ENCODE measurements at places on chromosomes 5 and 9. TPM values are rescaled to one million over a fixed set of nuclear protein-coding genes. Genes with fewer than 3 reads are reported as not detected.

FOXD4L3 gene
- polyA plus RNA-seq: not detected

NRG2 gene
- 0.05 TPM for polyA plus RNA-seq

GLRA1 gene
- polyA plus RNA-seq: not detected

SLC25A2 gene
- polyA plus RNA-seq: not detected

ZFP2 gene
- 0.74 TPM for polyA plus RNA-seq

MYO10 gene
- 47.0 TPM for polyA plus RNA-seq

OTP gene
- not detected for polyA plus RNA-seq

IL7R gene
- 13.9 TPM for polyA plus RNA-seq

SPAAR gene
- 0.39 TPM for polyA plus RNA-seq

PTGDS gene
- polyA plus RNA-seq: 0.25 TPM

SMC2 gene
- polyA plus RNA-seq: 27.9 TPM

PCDHB12 gene
- 0.53 TPM for polyA plus RNA-seq

CMBL gene
- 14.6 TPM for polyA plus RNA-seq

HSD17B3 gene
- not detected for polyA plus RNA-seq

SAXO1 gene
- polyA plus RNA-seq: 0.65 TPM

LMAN2 gene
- polyA plus RNA-seq: 313 TPM

RUSC2 gene
- polyA plus RNA-seq: 34.0 TPM

GRCh38 chr5:150253416-150254208, 36.0 kb downstream of the CAMK2A start:
- H3K4me3 ChIP-seq: no peak overlapping the region
- no peaks in the 10 kb centered on the region for H3K36me3 ChIP-seq
- H3K4me1 ChIP-seq: no peaks in the 10 kb centered on the region
- H3K27me3 ChIP-seq: no peaks in the 10 kb centered on the region
- no peak overlapping the region for H3K27ac ChIP-seq

DNA sequence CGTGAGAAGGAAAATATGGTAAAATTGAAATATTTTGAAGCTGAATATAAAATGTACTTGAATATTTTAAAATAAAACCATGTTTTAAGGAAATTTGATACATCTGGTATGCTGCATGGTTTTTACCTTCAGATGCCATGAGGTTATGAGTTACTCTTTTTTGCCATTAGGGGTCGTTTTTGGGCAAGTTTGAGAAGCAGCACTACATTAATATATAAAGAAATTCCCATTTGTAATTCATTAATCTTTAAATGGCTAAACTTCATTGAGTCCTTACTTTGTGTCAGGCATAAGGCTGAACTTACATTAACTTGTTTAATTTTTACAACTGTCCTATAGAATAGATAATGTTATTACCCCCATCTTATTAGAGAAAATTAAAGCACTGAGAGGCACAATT, 152.3 kb downstream of the KDM4C start:
- DNase-seq: peak; percentile 51
- no peaks in the 10 kb centered on the region for H3K36me3 ChIP-seq
- no peaks in the 10 kb centered on the region for H3K27me3 ChIP-seq
- H3K4me1 ChIP-seq: peaks cover 9% of the 10 kb centered on the region

- peak overlapping the region; percentile 32 for H3K27ac ChIP-seq
- H3K4me1 ChIP-seq: peaks cover 29% of the 10 kb centered on the region
- no peaks in the 10 kb centered on the region for H3K27me3 ChIP-seq
- no peaks in the 10 kb centered on the region for H3K36me3 ChIP-seq
- H3K4me3 ChIP-seq: peak overlapping the region; percentile 19
- DNase-seq: no peak
Measured at GRCh38 chr9:134552349-134552990, 89.1 kb upstream of the COL5A1 start.

- no peaks in the 10 kb centered on the region for H3K4me1 ChIP-seq
- no peak overlapping the region for H3K27ac ChIP-seq
- DNase-seq: no peak
Measured at GRCh38 chr5:143118222-143118621, 285.3 kb downstream of the NR3C1 start.

DNA sequence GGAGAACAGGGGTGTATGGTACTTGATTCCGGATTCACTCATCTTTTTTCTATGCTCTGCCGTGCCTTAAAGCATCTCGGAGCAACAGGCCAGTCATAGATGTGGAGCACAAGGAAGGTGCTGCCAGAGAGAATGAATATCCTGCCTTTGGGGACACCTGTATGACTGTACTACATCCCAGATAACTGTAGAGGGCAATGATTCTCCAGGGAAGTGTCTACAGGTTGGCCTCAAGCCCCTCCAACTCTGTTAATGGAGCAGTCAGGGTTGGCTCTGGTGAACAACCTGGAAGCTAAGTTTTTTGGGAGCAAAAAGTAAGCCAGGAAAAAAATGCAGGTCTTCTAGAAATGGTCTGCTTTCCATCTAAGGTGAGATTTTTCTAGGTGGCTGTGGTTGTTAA, 71.0 kb downstream of the NREP start:
- DNase-seq: no peak
- H3K4me3 ChIP-seq: no peak overlapping the region
- H3K27ac ChIP-seq: no peak overlapping the region
- H3K4me1 ChIP-seq: peaks cover 15% of the 10 kb centered on the region

- H3K27me3 ChIP-seq: no peaks in the 10 kb centered on the region
- no peaks in the 10 kb centered on the region for H3K36me3 ChIP-seq
- H3K4me1 ChIP-seq: peaks cover 21% of the 10 kb centered on the region
- no peak overlapping the region for H3K4me3 ChIP-seq
Measured at GRCh38 chr5:142846406-142846805, 76.2 kb downstream of the ARHGAP26 start.

DNA sequence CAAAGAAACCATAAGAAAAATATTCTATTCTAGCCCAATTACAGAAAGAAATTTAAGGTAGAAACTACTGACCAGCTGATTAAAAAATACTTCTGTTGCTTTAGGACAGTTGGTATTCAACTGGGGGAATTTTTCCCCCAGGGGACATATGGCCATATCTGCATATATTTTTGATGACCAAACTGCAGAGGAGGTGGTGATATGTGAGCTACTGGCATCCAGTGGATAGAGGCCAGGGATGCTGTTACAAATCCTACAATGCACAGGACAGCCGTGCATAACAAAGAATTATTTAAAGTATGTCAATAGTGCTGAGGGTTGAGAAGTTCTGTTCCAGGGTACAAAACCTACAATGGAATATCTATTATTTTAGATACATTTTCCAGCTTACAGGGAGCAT, 24.0 kb downstream of the ZFR start:
- H3K4me3 ChIP-seq: peak overlapping the region; percentile 40
- no peaks in the 10 kb centered on the region for H3K27me3 ChIP-seq
- peaks cover 29% of the 10 kb centered on the region for H3K36me3 ChIP-seq
- H3K27ac ChIP-seq: peak overlapping the region; percentile 30
- peaks cover 27% of the 10 kb centered on the region for H3K4me1 ChIP-seq

GRCh38 chr5:166909926-166910325, 1381.5 kb upstream of the WWC1 start:
- H3K36me3 ChIP-seq: no peaks in the 10 kb centered on the region
- no peak for DNase-seq
- H3K27me3 ChIP-seq: no peaks in the 10 kb centered on the region
- H3K4me1 ChIP-seq: no peaks in the 10 kb centered on the region
- no peak overlapping the region for H3K4me3 ChIP-seq
- H3K27ac ChIP-seq: no peak overlapping the region

- H3K4me3 ChIP-seq: peak overlapping the region; percentile 15
- H3K27me3 ChIP-seq: no peaks in the 10 kb centered on the region
- peak; percentile 53 for DNase-seq
- H3K4me1 ChIP-seq: peaks cover 55% of the 10 kb centered on the region
- H3K36me3 ChIP-seq: no peaks in the 10 kb centered on the region
- H3K27ac ChIP-seq: peak overlapping the region; percentile 91
Measured at GRCh38 chr5:65862384-65862783, 64.0 kb upstream of the ERBIN start.

- H3K4me3 ChIP-seq: no peak overlapping the region
- no peaks in the 10 kb centered on the region for H3K27me3 ChIP-seq
- DNase-seq: no peak
- H3K4me1 ChIP-seq: no peaks in the 10 kb centered on the region
- no peaks in the 10 kb centered on the region for H3K36me3 ChIP-seq
Measured at GRCh38 chr5:161406880-161407279, 139.6 kb downstream of the GABRB2 start.

DNA sequence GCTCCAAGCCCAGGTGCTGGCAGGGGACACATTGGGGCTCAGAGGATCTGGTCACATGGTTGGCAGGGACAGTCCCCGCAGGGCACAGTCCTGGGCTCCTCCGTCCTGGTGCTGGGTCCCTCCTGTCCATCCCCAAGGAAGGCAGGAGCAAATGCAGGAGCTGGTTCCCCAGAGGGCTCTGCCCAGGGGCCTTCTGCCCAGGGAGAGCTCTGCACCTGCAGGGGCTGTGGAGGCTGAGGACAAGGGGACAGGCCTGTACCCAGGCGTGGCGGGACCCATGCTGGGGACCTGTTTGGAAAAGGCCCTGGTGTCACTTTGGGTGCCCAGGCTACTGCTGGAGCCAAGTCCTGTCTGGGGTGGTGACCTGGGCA, 7.2 kb downstream of the SPATA31E1 start:
- no peak overlapping the region for H3K4me3 ChIP-seq
- H3K27me3 ChIP-seq: no peaks in the 10 kb centered on the region
- no peak overlapping the region for H3K27ac ChIP-seq
- no peak for DNase-seq

DNA sequence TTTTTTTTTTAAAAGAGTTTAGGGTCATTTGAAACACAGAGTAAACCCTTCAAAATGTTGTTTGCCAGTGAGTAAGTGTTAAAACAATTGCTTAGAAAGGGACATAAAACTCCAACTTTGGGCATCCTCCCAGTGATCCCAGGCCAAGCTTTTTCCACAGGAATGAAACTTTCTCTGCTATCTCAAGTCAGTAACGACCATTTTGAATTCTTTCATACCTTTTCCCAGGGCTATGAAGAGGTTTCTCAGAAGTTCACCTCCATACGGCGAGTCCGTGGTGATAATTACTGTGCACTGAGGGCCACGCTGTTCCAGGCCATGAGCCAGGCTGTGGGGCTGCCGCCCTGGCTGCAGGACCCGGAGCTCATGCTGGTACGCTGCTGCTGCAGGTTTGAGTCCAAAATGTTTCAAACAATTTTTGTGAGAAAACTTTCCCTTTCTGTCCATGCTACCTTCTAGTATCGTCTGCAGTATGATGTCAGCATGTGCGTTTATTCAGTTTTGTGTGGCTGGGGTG, 16.8 kb downstream of the OTULIN start:
- H3K4me3 ChIP-seq: no peak overlapping the region
- H3K36me3 ChIP-seq: peaks cover 4% of the 10 kb centered on the region
- H3K4me1 ChIP-seq: peaks cover 7% of the 10 kb centered on the region
- DNase-seq: no peak
- no peak overlapping the region for H3K27ac ChIP-seq

GRCh38 chr5:50653946-50654345, 12.5 kb upstream of the PARP8 start:
- no peak for DNase-seq
- no peak overlapping the region for H3K4me3 ChIP-seq
- no peaks in the 10 kb centered on the region for H3K27me3 ChIP-seq
- H3K27ac ChIP-seq: no peak overlapping the region

DNA sequence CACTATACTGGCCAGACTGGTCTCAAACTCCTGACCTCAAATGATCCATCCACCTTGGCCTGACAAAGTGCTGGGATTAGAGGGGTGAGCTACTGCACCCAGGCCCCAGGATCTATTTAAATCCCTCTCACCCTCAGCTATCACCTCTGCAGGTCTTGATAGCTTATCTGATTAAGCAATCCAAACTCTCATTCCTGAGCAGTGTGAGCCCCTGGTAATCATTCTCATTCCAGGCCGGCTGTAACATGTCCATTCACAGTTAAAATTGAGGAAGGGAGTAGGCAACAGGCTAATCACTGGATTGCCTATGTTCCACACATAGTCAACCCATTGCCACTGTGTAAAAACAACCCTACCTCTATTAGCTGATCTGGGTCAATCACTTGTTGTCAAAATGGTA, 111.1 kb downstream of the AGTPBP1 start:
- H3K27ac ChIP-seq: no peak overlapping the region
- no peaks in the 10 kb centered on the region for H3K27me3 ChIP-seq
- no peak for DNase-seq

DNA sequence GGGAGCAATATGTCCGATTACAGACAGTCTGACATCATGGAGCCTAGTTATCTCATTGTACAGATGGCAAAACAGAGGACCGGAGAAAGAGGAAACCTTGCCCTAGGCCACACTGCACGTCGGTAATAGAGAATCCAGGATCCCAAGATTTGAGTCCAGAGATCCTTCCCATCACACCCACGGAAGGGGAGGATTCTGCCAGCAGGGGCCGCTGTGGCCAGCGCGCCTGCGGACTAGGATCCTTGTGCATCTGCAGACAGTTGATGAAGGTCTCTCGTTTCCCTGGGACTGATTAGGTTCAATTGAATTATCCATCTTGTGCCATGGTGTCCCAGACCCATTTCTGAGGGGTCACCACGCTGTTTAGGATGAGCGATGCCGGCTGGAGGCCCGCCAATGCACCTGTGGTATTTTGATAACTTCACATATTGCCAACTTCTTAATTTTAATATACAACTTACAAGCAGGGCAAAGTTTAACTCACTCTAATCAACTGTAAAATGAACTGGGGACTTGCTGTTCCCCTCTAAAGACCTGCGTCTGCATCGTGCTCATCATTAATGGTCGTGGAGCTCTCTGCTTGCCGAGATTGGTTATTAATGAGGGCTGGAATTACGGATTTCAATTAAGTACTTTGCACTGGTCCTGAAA, 592.7 kb upstream of the BRINP1 start:
- no peaks in the 10 kb centered on the region for H3K36me3 ChIP-seq
- peak; percentile 42 for DNase-seq
- H3K4me1 ChIP-seq: peaks cover 49% of the 10 kb centered on the region
- no peak overlapping the region for H3K27ac ChIP-seq

DNA sequence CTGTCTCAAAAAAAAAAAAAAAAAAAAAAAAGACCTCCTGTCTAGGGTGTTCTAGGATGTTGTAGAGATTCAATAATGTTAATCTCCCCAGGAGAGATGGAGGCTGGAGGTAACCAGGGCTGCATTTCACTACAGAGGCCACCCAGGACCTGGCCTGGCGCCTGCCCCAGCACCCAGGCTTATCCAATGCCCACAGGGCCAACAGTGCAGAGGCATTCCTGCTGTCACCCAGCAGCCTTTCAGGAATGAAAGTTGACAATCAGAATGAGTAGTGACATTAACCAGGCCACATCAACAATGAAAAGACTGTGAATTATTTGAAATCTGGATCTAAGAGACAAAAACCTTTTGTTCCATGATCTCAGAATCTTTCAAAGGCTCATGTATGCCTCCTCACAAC, 36.2 kb upstream of the GABRP start:
- no peak overlapping the region for H3K4me3 ChIP-seq
- H3K27ac ChIP-seq: no peak overlapping the region
- no peaks in the 10 kb centered on the region for H3K36me3 ChIP-seq
